ENCODE measurements at places on chromosomes 13 and 19.

- DNase-seq, result no peak
These were observed 31.9 kb upstream of the ATP11A start for GRCh38 chr13:112657850-112658445.

DNA sequence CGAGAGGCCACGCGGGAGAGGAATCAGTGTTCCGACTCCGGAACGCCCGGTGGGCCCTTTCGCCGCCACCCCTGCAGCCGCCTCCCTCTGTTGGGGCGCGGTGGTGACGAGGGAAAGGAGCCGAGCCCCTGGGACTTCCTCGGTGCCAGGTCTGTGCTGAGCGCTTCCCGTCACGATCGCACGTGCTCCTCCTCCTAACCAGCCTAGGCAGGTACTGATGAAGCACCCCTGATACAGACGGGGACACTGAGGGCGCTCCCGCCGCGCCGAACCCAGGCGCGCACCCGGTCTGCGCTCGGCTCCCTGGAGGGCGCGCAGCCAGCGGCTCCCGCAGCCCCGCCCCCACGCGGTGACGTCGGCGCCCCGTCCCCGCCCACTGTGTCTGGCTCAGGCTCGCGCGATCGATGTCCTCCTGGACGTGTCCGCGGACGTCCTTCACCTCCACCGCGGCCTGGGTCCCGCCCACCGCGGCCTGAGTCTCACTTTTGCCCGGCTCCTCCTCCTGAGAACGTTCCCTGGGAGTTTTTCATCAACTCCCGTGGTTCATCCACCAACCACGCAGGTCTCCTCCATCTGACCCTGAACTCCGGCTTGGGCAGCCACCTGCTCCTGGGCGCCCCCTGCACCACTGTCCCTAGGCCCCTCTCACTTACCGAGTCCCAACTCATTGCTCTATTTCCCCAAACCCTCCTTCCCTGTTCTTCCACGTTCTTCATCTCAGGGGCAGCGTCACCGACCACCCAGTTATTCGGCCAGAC lies 2.6 kb upstream of the KLK15 start:
- peak; percentile 33 for DNase-seq

DNA sequence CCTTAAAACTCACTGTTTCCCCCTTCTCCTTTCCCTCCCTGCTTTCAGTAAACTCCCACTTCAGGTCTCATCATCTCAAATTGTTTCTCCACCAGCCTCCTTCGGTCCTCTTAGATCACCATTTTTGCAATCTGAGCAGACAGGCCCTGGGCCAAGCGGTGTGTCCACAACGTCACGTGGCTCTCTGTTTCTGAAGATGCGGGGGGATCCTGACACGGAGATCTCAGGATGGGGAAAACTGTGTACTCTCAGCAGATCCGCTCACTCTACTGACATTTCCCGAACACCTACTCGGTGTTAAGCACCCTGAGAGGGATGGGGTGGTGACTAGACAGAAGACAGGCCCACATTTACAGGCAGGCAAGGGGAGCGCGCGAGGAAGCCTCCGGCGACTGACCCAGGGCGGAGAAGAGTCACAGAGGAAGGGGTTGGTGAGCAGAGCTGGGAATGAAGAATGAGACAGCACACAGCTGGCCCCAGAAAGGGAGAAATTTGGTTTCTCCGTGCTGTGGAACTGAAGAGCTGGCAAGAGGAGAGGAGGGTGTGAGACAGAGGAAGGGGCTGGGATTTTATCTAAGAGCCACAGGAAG lies 38.8 kb downstream of the SERP2 start:
- DNase-seq, result no peak

DNA sequence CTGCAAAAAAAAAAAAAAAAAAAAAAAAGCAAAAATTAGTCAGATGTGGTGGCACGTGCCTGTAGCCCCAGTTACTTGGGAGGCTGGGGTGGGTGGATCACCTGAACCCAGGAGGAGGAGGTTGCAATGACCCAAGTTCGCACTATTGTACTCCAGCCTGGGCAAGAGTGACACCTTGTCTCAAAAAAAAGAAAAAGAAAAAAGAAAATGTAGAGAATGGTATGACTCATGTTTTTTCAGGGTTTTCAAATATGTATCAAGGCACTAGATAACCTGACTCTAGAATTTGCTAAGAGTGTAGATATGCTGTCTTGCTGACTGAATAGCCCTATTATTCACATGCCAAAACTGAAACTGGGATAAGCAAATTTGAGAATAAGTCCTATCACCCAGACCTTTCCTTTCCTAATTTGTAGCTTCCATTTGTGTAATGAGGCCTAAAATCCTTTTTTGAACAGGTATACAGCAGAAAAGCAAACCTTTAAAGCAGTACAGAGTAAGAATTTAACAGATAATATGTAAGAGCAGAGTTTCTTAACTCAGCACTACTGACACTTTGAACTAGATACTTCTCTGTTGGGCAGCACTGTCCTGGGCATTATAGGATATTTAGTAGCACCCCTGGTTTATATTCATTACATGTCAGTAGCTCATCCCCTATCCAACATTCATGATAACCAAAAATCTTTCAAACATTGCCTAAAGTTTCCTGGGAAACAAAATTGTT lies 108.6 kb downstream of the ELF1 start:
- no peak for DNase-seq

- no peak for DNase-seq
These were observed 8.7 kb downstream of the CEACAM4 start for GRCh38 chr19:41617941-41618730.

DNA sequence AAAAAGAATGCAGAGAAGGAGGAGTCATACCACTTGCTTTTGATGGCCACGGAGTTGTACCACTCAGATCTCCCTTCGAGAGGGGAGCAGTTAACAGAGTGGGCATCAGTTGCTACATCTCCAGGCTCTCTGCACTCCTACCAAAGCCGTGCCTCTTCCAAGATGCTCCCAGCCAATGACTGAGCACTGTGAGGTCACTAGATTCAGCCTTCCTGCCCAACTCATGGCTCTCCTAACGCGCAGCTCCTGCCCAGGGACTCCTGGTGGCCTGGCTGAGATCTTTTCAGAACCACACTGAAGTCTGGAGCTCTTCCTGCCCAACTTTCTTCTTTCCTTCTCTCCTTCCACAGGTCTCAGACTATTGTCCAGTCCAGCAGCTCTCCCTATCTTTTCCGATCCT lies 66.7 kb downstream of the LHFPL6 start:
- DNase-seq, result no peak

DNA sequence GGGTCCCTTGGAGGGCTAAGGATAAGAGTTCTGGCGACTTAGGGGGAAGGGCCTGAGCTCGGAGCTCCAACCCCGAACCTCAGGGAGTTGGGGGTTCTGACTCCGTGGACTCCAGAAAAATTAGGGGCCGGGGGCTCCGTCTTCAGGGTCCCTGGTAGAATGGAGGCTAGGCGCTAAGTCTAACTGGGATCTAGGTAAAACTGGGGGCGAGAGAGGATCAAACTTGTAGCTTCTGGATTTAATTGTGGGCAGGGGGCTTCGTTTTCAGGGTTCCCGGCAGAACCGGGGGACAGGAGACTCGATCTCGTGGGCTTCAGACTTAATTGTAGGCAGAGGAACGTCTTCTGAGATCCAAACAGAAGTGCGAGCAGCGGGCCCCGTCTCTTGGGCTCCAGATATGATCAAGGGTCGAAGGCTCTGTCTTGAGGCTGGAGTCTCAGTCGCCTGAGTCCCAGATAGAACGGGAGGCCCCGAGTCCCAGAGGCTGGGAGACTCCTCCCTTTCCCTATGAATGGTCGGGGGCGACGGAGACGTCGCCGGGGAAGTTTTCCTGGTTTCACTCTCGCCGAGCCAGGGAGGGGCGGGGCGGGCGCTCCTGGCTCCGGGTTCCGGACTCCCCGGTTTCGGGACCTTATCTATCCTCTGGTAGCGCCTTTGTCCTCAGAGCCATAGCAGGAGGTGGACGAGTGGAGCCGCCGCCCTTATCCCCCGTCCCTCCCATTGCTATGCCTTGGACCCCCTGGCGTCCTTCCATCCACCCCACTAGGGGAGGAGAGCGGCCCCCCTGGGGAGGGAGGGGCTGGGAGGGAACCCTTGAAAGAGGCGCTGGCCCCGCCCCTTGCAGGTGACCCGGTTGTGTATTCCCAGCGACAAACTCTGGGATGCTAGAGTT lies 1.3 kb downstream of the NECTIN2 start:
- peak; percentile 15 for DNase-seq

GRCh38 chr13:52793515-52794061 lies 54.0 kb upstream of the CNMD start:
- no peak for DNase-seq

GRCh38 chr19:30226464-30227011 lies 145.6 kb upstream of the ZNF536 start:
- peak; percentile 70 for DNase-seq

DNA sequence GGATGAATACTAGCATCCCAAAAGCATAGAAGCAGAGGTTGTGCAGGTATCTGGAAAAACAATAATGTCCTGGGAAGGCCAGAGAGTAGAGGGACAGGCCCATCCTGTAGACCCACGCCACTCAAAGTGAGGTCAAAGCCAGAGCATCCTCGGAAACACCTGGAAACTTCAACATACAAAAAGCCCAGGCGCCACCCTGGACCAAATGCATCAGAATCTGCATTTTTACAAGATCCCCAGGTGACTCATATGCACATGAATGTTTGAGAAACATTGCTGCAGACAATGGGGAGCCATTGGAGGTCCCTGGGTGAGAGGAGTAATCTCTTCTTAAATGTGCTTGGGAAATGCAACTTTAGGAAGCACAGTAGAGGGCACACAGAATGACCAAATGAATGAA lies 684.1 kb downstream of the DIAPH3 start:
- no peak for DNase-seq

DNA sequence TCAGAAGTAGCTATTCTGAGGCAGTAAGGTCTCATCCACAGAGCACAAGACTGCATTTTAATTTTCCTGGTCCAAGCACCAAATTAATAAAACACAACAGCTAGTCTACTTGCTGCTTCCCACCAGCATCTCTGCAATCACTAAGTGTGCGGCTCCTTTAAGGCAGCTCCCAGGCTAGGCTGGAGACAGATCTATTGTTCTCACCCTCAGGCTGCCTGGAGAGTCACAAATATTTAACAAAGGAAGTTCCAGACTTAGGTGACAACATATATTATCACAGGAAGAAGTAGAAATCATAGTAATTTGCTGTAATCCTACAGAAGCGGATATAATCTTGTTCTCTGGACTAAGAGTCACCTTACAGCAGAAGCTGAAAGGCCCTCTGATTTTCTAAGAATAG lies 2.2 kb upstream of the EID2 start:
- DNase-seq, result peak; percentile 61

- no peak for DNase-seq
These were observed 93.2 kb downstream of the STK24 start for GRCh38 chr13:98483601-98484288.

- DNase-seq, result no peak
These were observed 162.1 kb downstream of the GPC6 start for GRCh38 chr13:93388701-93389100.

DNA sequence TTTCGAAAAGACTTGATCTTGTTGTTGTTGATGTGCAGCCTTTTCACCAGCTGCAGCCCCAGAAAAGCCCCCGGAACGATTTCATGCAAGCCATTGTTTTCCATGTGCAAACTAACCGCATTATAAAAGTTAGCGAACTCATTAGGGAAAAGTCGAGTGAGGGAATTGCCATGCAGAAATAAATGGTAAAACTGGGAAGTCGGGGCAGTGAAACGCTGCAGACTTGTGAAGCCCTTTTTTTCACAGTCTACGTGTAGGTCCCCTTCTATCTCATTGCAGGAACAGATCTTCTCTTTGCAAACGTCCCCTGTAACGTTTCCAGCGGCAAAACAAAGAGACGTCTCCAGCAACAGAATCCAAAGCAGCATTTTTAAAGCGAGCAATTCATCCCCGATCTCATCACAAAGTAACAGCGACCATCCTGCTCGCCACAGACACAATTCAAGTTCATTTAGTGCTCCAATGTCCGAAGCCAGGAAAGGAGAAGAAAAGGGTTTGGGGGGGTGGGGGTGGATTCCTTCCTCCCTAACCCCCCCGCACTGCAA lies 1.1 kb downstream of the SLITRK1 start:
- peak; percentile 61 for DNase-seq

GRCh38 chr19:38071647-38072046 lies 152.4 kb downstream of the DPF1 start:
- DNase-seq, result no peak

DNA sequence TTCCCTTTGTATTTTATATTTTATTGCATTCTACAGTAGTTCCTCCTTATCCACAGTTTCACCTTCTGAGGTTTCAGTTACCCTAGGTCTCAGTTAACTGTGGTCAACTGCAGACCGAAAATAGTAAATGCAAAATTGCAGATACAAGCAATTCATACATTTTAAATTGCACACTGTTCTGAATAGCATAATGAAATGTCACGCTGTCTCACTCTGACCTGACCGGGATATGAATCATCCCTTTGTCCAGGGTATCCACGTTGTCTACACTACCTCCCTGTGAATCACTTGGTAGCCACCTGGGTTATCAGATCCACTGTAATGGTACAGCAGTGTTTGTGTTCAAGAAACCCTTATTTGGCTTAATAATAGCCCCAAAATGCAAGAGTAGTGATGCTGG lies 325.0 kb downstream of the DNAJC15 start:
- DNase-seq, result no peak

DNA sequence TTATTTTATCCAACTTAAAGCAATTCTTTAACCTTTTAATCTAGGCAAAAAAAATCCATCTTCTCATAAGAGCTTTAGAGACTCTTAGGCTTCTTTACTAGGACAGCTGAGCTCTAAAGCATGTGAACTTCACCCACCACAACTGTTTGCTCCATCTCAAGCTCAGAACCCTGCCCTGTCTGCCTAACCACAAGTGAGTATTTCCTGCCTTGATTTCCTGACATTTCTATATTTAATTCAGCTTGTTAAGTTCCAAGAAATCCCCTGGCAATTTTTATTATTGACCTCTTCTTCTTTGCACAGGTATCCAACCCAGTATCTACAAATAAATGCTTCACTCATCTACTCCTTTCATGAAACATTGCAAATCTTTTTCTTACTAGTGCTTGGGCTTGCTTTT lies 21.1 kb upstream of the CEACAM21 start:
- peak; percentile 33 for DNase-seq

GRCh38 chr19:2782329-2782935 lies 641 bp downstream of the SGTA start:
- DNase-seq, result no peak

GRCh38 chr19:10404888-10405820 lies 1.8 kb upstream of the CDC37 start:
- no peak for DNase-seq

DNA sequence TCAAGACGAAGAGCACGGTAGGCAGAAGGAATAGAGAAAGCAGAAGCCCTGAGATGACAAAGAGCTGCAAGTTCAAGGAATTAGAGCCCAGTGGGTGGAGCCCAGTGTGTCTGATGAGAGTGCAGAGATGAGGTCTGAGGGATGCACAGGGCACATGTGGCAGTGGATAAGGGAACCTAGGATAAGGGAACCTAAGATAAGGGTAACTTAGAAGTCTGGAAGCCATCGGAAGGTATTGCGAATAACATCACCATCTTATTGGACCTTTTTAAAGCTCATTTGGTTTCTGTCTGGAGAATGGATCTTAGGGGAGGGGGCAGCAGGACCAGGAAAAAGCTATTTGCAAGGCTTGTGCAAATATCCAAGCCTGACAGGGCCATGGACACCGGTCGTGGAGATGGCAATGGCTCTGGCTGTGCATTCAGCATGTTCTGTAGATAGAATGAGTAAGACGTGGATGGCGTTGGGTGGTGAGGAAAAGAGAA lies 1.3 kb downstream of the FPR3 start:
- no peak for DNase-seq

Measured in globus pallidus (tissue), 1 donor.